Diencephalon (tissue), 1 donor: ENCODE measurements at places on chromosomes 3 and 15. TPM values are rescaled to one million over a fixed set of nuclear protein-coding genes. Genes with fewer than 3 reads are reported as not detected.

SH2D7 gene
- total RNA-seq, result not detected

ALPK3 gene
- total RNA-seq, result 2.5 TPM

RFTN1 gene
- total RNA-seq, result 27.0 TPM

CDC25A gene
- total RNA-seq, result 10.8 TPM

DPPA2 gene
- total RNA-seq, result not detected

HEG1 gene
- 7.2 TPM for total RNA-seq

SSR3 gene
- total RNA-seq, result 116 TPM

GOLGA6L10 gene
- total RNA-seq, result 2.5 TPM

APBA2 gene
- 129 TPM for total RNA-seq

UNC13C gene
- 52.6 TPM for total RNA-seq

NR2C2 gene
- total RNA-seq, result 66.0 TPM

ZXDC gene
- 36.4 TPM for total RNA-seq

ACKR4 gene
- total RNA-seq, result not detected

CHAC1 gene
- 6.2 TPM for total RNA-seq

HCLS1 gene
- 4.6 TPM for total RNA-seq

GCSAM gene
- not detected for total RNA-seq

A4GNT gene
- total RNA-seq, result not detected

SLC15A2 gene
- total RNA-seq, result 29.5 TPM

P2RY1 gene
- total RNA-seq, result 63.9 TPM
